ENCODE measurements at places on chromosomes 4 and X. TPM values are rescaled to one million over a fixed set of nuclear protein-coding genes. Genes with fewer than 3 reads are reported as not detected.

RPL34 gene
- total RNA-seq = 953 TPM

FAAH2 gene
- 17.0 TPM for total RNA-seq

PLK4 gene
- 2.0 TPM for total RNA-seq

CTAG1B gene
- total RNA-seq = not detected

ARHGAP10 gene
- 20.3 TPM for total RNA-seq

SOWAHD gene
- 1.3 TPM for total RNA-seq

SPRY1 gene
- 134 TPM for total RNA-seq

NDNF gene
- total RNA-seq = 1.6 TPM

NEXMIF gene
- total RNA-seq = 6.0 TPM
